ENCODE measurements at places on chromosomes 6 and 20.

DNA sequence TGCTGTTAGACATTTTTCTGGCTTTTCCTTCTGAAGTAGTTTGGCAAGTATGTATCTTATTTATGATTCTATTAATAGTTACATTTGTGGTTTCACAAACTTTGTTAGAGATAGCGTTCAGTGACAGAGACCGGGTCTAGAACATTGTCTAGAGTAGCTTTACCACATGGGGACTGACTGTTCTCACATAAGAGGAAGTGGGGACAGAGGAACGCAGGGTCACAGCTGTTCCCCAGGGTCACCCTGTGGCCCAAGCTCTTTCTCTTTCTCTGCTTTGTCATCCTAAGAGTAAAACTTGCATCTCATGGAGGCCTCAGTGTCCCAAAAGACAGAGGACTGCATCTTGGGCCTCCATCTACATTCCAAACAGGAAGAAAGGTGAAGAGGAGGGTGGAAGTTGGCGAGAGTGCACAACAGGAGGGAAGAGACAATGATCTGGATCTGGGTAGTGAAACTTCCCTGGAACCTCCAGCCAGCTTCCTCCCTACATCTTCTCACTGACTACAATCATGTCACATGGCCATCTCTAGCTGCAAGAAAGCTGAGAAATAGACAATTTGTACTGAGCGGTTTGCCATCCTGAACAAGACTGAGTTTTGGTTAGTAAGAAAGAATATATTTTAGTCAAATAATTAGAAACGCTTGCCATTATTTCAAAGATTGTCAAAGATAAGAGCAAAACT, 645.8 kb upstream of the ARID1B start:
- DNase-seq = no peak

GRCh38 chr6:160363016-160363996, 15.1 kb downstream of the SLC22A3 start:
- DNase-seq = no peak

DNA sequence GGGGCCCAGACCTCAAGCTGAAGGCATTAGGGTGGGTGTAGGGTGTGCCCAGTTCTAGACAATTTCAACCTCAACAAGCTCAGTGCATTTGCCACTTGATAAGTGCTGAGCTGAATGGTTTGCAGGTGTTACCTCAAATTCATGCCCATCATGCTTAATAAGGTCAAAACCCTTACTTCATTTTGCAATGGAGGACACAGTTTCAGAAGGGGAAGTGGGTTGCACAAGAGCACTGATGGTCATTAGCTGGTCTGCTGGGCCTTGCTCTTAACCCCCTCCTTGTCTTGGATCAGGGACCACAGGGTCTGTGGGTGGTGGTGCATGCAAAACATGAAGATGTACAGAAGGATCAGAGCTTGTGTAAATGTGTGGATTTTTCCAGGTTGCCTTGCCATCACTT, 71.0 kb upstream of the SIRPA start:
- no peak for DNase-seq

GRCh38 chr6:40894962-40895799, 143.8 kb downstream of the UNC5CL start:
- DNase-seq = no peak

DNA sequence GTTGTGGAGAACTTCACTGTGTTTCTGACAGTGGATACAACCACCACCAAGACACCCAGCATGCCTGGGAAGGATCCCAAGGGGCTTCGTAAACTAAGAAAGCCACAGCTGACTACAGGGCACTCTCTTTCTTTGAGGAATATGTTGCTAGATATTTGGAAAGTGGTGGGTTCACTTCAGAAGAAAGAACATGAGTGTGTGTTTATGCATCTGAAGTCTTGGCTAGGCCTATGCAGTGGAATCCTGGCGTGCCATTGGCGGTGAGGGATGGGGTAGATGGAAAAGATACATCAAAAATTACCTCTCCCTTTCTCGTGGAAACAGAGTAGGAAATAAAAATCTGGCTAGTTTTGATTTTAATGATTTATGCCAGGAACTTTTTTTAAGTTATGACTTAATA, 187.7 kb downstream of the PDE7B start:
- DNase-seq = no peak

DNA sequence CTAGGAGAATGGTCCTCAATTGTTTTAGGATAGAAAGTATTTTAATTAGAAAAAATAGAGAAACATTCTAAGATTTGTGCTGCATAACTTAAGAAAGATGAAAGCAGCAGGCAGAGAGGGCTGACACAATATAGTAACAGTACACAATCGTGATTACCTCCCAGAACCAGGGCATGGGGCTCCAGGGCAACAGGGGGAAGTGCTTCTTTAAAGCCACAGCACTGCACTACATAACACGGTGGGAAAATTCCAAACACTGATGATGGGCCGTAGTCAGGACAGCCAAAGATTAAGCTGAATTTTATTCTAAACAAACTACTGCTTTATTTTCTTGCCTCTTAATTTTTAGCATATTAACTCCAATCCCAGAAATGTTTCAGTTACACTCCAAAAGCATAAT, 14.4 kb downstream of the EXOC2 start:
- DNase-seq = no peak

DNA sequence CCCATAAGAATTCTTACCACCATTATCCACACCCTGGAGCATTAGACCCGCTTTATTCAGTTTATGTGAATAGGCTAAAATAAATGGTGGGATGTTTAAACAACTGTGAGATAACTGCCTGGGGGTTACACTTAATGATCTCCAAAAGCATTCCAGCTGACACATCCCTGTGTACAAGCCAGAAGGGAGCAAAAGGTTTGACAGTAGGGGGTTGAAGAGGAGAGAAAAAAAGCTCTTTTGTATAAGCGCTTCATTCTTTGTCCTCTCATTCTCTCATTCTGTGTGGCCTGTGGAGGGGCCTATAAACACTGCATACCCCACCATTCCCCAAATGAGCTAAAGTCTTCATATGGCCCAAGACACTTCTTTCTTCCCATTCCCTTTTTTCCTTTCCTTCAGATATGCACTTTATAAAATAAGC, 30.8 kb upstream of the COL21A1 start:
- DNase-seq = no peak

DNA sequence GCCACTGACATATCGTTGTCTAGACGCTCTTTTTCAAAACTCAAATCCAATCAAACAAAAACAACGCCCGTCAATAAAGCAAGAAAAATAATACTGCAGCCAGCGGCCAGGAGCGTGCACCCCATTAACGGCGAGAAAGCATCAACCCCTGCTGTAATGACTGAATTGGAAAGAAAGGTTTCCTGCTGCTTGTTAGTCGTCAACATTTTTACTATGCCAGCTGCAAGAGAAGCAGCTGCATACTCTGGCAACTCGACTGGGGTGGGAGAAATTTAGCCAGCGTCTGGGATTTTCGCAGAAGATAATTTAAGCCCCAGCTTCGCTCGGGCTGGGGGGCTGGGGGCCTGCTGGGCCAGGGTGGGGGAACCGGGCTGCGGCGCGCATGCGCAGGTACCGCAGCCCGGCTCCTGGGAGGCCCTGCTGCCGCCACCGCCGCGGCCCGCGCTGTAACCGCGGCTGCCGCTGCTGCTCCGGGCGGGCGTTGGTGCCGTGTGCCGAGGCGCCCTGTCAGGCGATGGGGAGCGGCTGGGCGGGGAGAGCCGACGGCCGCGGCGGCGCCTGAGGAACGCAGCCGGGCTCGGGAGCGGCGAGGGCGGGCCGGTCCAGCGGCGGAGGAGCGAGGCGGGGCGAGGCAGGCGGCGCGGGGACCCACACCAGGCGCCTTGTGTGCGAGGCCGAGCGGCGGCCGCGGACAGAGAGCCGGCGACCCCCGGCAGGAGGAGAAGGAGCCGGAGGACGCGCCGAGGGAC, 732 bp upstream of the STXBP5 start:
- no peak for DNase-seq

DNA sequence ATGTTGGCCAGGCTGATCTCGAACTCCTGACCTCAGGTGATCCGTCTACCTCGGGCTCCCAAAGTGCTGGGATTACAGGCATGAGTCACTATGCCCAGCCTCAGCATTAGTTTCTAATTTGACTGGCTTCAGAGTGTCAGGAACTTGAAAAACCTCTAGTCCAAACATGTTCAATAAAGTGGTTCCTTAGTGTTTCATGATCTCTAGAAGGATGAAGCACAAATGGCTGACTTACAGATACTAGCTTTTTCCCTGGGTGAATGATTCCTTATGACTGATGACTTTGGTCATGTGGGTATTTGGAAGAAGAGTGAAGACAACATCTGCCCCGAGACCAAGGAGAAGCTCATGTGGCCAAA, 16.4 kb downstream of the GLYATL3 start:
- DNase-seq = no peak

DNA sequence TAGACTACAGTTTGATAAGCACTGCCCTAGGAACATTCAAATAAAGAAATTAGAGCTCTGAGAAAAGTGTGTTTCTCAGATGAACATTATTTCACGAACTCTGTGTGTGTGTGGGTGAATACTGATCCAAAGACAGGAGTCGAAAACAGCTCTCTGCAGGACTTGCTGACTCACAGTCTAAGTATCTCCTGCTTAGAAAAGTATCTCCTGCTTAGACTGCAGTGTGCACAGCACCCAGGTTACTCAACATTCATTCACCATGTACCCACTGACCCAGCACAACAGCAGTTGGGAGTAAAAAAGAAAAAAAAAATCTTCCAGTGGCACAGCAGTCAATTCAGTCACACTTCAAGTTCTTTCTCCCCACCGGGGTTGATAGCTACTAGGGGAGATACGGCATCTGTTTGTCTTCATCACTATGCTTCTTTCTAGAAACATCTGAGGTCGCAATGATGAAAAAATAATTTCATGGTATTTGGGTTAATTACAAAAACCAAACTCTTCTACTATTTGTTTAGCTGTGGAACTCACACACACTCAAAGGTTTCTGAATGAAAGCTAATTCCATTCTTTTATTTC, 48.0 kb downstream of the GCLC start:
- DNase-seq = peak; percentile 8

DNA sequence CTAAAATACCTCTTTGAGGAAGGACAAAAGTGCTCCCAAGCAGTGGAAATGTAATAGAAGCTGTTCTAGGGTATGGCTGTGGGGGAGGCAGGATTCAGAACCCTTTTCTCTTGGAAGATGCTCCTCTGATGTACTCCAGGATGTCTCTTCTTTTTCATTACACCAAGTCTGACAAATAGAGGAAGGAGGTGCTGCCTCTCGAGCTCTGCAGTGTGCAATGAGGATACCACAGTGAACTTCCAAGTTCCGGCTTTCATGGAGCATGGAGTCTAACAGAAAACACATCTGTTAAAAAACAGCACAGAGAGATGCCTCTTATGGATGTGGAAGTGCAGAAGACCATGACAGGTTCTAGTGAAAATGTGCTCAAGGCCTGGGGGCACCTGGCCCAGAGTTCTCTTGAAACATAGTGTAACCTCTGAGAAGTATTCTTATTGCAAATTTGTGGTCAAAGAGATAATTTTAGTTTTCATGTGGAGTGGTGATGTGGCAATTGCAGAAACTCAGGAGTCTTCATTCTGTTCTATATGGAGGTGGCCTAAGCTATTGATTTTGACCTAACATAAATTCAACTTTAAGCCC, 362.0 kb upstream of the CITED2 start:
- no peak for DNase-seq

DNA sequence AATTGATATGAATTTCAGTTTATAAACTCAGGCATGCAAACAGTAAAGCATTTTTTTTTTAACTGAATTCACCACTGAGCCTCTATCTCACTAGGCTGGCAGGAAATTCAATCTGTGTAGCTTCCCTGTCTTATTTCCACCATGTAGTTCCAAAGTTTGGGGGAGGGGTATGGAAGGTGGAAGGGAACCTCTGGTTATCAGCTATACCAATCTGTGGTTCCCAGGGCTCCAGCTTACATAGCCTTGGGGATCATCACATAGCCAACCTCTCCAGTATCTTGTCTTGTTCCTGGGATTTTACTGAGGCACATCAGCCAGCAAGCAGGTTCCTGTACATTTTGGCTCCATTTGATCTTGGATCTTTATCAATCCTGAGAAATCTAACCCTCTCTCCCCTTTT, 15.6 kb downstream of the RAD21L1 start:
- no peak for DNase-seq

- no peak for DNase-seq
Observed at GRCh38 chr6:134482593-134483270, 164.8 kb upstream of the SGK1 start.

DNA sequence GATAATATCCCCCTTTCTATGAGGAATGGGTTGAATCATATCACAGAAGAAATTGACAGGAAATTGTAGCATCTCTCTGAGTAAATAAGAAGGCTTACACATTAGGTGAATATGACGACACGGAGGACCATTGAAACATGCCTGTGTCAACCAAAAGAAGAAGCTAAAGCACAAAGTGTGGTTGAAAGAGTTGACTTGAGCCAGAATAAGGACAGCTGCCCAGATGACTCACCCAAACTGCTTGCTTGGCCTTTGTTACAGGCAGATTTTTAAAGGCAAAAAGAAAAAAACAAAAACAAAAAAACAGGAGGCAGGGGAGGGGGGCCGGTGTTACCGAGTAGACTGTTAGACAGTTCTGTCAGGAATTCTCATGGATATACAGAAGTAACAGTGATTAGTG, 129.8 kb upstream of the EDN1 start:
- no peak for DNase-seq

DNA sequence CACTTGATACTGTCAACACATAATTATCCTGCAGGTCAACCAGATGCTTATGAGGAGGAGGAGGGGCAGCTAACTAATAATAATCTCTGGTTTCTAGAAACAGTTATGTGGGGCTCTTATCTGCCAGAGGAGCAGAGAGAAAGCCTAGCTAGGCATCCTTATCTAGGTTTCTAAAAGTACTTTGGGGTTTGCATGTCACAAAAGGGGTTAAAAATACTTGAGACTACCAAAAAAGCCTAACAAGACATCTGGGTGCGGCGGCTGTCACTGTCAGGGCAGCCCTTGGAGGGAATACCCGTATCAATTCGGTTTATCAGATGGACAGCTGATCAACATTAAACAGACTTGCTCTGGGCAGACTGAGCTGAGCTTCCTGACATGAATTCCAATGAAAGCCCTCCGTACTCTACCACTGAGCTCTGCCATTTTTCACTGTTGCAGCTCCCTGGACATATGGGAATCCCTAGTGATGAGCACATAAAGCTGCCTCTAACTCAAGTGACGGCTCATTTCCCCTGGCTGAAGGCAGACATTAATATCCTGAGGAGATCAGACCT, 166.6 kb downstream of the PDSS2 start:
- DNase-seq = no peak

- no peak for DNase-seq
Observed at GRCh38 chr6:139355777-139356445, 18.5 kb downstream of the CITED2 start.

DNA sequence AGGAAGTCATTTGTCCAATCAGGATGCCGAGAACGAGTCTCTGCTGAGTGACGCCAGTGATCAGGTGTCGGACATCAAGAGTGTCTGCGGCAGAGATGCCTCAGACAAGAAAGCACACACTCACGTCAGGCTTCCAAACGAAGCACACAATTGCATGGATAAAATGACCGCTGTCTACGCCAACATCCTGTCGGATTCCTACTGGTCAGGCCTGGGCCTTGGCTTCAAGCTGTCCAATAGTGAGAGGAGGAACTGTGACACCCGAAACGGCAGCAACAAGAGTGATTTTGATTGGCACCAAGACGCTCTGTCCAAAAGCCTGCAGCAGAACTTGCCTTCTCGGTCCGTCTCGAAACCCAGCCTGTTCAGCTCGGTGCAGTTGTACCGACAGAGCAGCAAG, 281.5 kb downstream of the TSHZ2 start:
- DNase-seq = no peak

GRCh38 chr20:39278230-39278788, 316.2 kb downstream of the DHX35 start:
- no peak for DNase-seq

All from Panc1 (cell line).